Cortex of kidney (tissue), 1 donor: ENCODE measurements at places on chromosomes 5 and 9.

DNA sequence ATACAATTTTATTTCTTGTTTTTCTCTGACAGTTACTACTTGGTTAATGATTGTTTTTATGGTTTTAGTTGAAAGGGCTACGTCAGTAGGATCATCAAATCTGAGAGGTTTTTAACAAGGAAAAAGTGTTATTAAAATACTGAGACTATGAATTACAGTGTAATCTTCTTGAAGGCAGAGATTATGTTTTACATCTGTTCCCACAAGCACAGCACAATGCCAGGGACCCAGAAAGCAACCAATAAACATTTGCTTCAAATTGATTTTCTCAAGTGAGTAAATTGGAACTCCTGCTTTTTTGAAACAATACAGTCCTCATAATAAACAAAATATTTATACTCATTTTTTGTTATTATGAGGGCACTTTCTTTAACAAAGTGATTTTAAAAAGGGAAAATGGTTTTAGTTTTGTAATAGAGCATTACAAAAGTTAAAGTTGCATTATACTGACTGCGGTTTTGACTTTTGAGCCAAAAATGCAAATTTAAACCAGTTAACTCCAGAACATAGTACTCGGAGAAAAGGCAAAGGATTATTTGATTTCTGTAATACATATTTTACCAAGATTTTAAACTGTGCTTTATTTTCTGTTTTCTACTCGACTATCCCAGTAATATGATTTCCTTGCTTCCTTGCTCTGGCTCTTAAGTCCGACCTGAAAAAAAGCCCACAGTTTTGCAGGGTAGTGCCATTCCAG, 176.9 kb downstream of the GDNF start:
- DNase-seq = no peak

DNA sequence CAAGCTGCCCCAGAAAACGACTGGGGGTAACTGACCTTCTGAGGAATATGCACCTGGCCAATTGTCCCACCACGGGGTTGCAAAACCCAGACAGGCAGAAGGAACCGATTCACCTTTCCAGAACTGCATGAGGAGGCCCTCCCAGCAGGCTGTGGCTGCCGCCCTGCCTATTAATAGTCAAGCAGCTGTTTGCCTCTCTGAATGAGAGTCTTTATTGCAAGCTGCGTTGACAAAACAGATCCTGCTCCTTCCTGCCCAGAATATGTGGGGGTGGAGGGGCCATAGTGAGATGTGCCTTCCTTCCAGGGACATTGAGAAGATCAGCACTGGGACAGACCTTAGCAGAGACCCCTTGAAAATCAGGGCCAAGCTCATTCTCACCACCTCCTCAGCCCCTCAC, 18.3 kb upstream of the TCOF1 start:
- no peak for DNase-seq

DNA sequence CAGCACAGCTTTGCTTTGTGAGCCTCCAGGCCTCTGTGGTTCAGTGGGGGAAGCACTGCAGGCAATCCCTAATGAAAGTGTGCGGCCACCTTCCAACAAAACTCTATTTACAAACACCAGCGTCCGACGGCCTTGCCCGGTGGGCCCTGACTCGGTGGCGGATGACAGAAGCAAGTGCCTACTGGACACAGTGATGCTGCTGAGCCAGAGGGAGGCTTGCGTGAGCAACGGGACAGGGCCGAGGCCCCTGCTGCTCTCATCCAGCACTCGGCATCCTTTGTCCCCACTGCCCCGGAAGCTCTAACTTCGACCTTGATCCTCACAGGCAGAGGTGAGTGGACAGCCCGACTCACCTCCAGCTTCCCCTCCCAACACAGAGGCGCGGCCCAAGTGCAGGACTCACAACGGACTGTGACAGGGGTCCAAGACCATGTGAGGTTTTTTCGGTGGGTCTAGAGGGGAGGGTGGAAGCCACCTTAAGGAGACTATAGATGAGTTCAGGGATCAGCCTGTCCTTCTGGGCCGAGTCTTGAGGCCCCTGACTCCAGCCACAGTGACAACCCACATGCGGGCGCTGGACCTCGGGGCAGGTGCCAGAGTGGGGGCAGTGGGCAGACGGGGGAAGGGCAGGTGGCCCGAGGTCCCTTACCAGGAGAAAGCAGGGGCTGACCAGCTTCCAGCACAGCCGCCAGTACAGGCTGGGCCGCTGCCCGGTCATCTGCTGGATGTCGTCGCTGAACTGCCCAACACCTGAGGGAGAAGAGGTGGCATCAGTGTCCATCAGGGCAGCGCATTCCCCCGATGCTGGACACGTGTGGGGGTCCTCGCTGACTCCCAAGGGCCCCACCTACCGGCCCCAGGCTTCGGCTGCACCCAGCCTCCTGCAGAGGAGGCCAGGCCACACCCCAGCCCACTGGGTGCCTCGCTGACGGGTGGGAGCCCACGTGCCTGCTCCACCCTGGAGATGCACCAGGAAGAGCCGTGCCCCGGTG, 39.4 kb downstream of the SLC6A3 start:
- DNase-seq = no peak

- no peak for DNase-seq
Observed at GRCh38 chr9:30851600-30851999, 1532.8 kb upstream of the ACO1 start.

GRCh38 chr5:147208134-147208533, 26.7 kb upstream of the STK32A start:
- DNase-seq = no peak

DNA sequence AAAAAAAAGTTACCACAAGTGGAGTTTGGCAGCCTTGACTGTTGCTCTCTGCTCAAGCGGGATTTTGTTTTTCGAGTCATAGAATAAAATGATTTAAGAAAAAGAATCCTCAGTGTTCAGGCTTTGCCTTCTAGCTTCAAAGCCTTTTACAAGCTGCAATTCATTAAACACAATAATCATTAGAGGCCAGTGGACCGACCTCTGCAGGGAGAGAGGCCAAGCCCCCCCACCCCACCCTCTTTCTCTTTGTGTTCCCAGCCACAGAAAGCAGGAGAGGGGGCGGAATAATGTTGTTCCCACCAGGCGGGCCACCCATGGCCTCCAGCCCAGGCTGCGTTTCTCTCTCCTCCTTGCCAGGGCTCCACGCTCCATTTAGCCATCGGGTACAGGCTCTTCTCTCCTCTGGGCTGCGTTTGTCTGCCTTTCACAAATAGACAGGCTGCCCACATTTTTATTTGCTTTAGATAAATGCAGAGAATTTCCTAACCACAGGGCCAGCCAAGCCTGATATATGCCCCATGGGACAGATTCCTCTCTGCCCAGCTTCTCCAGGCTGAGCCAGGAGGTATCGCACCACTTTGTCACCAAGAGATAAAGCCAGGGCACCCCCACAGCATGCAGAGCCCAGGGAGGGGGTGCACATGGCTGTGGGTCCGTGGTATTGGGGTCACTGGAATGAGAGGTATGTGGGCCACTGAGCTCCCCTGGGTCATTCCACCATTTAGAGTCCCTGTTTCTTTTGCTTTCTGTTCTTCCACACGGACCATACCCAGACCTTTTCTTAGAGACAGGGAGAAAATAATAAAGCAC, 318.8 kb downstream of the PIK3R1 start:
- no peak for DNase-seq

- DNase-seq = no peak
Observed at GRCh38 chr9:129058965-129059795, 21.7 kb upstream of the DOLPP1 start.

GRCh38 chr5:38923661-38924451, 78.0 kb downstream of the OSMR start:
- no peak for DNase-seq

GRCh38 chr5:9878206-9878605, 248.1 kb upstream of the TAS2R1 start:
- DNase-seq = no peak

GRCh38 chr5:14213813-14214585, 70.9 kb downstream of the TRIO start:
- DNase-seq = no peak

GRCh38 chr5:177444106-177445051, 2.2 kb upstream of the PRR7 start:
- DNase-seq = no peak

DNA sequence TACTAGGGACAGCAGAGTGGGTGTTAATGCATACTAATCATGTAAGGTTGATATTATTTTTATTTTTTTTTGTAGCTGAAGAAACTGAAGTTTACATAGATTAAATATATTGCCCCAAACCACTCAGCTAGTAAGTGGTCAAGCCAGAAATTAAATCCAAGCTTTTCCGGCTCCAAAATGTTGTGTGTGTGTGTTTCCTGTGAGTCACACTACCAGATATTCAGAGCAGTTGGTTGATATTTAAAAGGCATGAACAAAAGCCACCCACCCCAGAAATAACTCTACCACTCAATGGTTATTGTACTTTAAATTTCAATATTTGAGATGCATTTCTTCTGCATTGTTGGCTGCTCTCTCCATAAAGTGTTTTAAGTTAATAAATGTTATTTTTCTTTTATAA, 29.5 kb downstream of the KCNN2 start:
- no peak for DNase-seq

- DNase-seq = no peak
Observed at GRCh38 chr9:99138424-99139284, 33.7 kb downstream of the TGFBR1 start.

- DNase-seq = no peak
Observed at GRCh38 chr5:21895766-21896350, 957.3 kb downstream of the CDH12 start.

- no peak for DNase-seq
Observed at GRCh38 chr5:173742432-173742816, 126.0 kb upstream of the BOD1 start.

DNA sequence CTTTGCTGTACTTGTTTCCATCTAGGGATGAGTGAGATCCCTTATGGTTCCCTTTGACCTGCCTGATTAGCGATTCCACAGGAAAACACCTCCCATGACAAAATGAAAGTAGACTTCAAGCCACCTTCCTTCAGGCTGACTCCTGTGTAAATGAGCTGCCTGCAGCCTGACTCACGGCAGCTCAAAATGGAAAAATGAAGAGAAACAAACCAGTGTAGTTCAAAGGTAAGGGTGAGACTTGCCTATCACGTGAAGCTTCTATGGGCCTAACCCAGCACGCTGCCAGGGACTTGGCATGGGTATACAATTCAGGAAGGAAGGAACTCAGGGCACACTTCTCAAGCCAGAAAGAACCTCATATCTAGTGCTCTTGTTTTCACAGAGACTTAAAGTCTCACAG, 110.1 kb upstream of the LRRTM2 start:
- DNase-seq = no peak

DNA sequence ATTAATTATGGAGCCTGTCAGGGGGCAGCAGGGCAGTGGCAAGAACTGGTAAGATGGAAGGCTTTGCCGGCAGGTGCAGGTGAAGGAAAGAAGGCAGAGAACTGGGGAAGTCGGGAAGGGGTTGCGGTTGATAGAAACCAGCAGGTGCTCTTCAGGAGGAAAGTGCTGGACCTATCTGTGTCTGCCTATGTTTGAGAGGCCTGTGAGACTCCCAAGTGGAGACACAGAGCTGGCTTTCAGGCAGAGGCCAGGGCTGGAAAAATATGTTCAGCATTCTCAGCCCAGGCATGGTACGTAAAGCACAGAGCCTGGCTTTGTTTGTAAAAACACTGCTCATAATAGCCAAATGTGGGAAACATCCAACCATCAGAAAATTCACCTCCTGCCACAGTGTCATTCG, 69.5 kb downstream of the S1PR3 start:
- DNase-seq = no peak

DNA sequence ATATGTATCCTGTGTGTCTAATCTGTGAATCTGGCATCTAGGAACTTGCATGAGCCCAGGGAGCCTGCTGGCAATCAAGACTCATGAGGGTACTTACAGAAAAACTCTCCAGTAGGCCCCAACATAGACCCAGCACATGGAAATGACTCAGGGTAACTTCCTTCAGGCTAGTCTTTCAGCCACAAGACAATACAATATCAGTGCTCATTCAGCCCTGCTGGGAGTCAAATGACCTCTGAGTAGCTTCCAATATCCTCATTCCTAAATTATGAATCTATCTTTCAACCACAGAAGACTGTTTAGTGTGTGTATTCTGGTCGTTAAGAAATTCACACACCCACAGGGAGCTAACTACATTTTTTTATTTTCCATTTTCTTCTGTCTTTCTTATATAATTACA, 1273.0 kb downstream of the EFNA5 start:
- no peak for DNase-seq

- no peak for DNase-seq
Observed at GRCh38 chr5:25950681-25951080, 1087.7 kb downstream of the CDH9 start.

DNA sequence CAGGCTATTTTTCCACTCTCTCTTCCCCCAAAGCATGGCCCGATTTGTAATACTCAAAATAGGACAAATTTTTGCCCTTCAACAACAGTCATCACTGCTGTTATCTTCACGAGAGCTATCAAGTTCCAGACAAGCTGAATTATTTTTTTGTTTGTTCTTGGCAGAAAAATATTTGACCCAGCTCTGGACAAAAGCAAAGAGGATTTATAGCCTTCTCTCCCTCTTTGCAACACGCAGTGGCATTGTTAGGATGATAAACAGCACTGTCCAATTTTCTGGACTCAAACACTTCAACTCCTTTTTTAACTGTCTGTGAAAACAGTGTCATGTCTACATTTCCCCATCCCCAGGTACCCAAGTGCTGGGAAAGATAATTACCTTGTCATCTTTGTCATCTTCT, 160.3 kb downstream of the SLF1 start:
- DNase-seq = no peak

DNA sequence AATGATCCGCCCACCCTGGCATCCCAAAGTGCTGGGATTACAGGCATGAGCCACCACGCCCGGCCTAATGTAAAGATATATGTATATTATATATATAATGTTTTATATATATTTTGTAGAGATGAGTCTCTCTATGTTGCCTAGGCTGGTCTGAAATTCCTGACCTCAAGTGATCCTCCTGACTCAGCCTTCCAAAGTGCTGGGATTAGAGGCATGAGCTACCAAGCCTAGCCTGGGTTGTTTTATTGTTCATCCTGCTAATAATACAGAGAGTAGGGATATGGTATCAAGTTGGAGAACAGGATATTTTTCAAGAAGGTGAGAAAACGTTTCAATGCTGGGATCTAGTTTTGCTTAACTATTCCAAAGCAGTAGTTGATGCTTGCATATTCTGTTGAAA, 2.9 kb downstream of the SEC24A start:
- no peak for DNase-seq

GRCh38 chr9:69211424-69212036, 37.5 kb downstream of the TJP2 start:
- DNase-seq = no peak
